Osteoblast (primary cell): ENCODE measurements at places on chromosomes 3 and 15. TPM values are rescaled to one million over a fixed set of nuclear protein-coding genes. Genes with fewer than 3 reads are reported as not detected.

GRCh38 chr3:153289334-153289808 is 127.3 kb downstream of the RAP2B start:
- peak; percentile 83 for DNase-seq

- no peak for DNase-seq
Measured at GRCh38 chr3:157151151-157151550, 8.8 kb downstream of the CCNL1 start.

DNA sequence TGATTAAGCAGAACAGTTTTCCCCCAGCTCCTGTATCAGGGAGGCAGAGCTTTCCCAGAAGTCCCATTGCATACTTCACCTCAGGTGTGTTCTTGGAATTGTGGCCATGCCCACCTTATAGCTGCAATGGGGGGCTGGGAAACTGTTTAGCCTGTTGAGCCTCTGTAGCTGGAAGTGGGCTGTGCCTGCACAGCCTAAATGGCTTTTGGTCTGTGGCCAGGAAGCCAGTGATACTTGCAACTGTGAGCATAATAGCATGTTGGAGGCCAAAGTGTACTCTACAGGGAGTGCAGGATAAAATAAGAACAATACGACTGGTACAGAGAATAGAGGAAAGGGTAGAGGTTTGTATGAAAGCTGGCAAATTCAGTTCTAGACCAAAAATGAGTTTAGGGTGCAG is 248.5 kb downstream of the PTPRG start:
- no peak for DNase-seq

DNA sequence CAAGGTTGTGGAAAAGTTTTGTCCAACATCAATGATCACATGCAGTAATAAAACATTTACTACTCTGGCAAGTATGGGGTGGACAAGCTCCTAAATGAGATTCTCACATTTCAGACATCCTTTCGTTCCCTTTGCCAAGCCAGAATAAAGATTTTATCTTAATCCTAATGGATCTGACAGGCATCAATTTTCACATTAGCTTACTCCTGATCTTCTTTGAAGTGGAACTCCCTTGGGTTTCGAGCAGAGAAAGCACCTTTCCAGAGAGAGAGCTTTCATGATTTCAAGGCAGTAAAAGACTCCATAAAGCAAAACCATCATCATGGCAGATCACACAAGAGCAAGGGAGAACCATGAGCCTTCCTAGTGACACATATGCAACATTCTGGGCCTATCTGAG is 27.3 kb upstream of the EID1 start:
- no peak for DNase-seq

GRCh38 chr15:90104551-90104950 is 2.3 kb upstream of the IDH2 start:
- no peak for DNase-seq

DNA sequence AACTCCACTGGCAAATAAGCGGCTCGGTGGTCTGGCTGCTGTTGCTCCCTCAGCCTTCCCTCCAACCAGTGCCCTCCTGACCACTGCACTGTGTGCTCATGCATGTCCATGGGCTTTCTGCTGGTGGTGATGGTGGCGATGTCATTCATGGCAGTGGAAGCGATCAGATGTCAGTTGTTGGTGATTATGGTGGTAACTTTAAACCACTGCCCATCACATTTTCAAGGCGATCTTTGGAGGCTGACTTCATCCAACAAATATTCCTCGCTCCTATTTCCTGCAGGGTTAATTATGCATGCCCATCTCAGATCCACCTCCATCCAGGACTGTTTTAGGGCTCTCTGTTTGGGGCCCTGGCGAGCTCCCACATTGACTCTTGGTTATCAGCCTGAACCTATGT is 13.4 kb upstream of the HCN4 start:
- peak; percentile 44 for DNase-seq

DNA sequence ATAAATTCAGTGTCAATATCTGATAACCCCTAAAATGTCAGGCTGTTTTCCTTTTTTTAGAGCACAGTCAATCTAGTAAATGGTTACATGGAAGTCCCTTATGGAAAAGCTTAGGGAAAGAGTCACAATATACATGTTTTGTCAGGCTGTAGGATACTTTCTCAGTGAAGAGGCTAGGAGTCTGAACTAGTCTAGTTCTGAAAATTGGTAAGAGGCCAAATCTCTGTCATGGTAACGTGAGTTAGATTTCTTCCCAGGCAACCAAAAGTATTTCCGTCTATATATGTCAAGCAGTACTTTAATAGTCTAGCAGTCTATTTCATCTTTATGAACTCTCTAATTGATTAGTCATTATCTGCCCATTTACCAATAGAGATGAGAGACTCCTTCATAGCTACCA is 215.9 kb upstream of the LRRC3B start:
- no peak for DNase-seq

DNA sequence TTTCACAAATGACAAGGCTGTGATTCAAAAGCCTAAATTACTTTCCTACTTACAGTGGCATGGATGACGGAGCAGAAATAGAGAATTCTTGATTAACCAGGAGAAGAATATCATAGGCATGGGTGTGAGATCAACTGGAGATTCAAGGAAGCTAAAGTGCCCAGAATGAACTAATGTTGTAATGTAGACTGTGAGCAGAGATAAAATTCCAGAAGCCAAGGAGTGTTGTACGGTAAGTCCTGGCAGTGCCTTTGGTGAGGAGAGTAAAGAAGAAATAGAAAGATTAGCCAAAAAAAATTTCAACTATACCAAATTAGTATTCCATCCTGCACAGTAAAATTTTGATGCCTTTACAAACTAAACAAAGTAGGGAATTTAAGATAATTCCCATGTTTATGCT is 75.9 kb downstream of the ZBTB20 start:
- DNase-seq: no peak

DNA sequence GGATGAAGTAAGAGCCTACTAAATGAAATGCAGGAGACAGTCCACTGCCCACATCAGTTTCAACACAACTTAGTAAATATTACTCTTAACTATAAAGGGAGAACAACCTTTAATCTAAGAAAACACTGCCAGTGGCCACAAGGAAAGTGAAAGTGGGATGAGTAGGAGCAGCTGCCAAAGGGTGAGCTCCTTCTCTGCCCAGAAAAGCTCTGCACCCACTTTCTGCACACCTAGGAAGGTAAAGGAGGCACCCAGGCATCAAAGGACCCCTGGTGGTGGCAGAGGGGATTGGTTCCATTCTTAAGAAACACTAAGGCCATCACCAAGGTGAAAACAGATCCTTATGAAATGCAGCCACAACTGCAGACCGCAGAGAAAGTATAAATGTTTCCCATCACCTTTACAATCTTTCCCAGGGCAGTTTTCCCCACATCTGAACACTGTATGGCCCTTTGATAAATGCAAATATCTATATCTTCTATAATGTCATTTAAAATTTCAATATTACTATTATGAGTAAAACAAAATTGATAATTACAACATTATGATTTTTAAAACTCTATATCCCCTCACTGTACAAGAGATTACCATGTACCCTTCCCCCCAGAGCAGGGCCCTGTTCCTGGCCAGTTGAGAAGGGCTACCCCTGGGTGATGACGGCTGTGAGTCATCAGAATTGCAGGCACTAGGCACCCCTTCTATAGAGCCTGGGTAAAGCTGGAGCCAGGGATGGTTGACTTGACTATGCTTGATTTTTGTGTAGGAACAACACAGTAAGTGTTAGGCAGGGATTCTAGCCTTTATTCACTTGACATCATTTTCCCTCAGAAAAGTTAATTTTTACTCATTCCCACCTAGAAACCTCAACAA is 92.0 kb downstream of the SNRK start:
- DNase-seq: no peak

GRCh38 chr15:98647026-98647773 is 1.1 kb upstream of the IGF1R start:
- peak; percentile 95 for DNase-seq

DNA sequence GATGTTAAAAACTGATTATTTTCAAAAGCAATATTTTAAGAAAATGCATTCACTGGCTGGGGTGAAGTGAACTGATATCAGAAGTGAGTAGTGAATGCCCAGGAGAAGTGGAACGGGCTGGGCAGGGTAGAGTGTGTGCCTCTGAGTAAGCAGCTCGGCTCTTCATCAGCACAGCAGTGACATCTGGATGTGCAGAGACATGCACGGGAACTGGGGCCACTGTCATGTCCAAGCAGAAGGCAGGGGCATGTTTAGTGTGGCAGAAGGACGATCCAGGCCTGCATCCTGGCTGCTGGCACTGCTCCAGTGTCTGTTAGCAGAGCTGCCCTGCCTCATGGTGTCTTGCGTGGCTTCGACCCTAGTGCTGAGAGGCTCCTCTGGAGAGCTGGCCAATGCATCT is 305.6 kb upstream of the LRRFIP2 start:
- DNase-seq: no peak

DNA sequence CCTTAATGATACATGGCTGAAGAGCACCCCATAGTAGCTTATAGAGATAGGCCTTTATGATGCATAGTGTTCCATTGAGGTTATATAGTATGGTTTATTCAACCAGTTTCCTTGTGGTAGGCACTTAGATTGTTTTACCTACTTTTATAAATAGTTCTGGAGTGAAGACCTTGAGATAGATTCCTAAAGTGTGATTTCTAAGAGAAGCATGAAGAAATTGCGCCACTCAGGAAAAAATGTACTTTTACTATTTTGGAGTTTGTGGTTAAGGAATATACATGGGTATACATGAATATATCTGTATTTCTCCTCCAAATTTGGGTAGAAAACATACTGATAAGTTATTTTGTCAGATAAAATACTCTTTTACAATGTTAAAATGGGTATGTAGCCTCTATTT is 70.5 kb downstream of the CHD2 start:
- no peak for DNase-seq

DNA sequence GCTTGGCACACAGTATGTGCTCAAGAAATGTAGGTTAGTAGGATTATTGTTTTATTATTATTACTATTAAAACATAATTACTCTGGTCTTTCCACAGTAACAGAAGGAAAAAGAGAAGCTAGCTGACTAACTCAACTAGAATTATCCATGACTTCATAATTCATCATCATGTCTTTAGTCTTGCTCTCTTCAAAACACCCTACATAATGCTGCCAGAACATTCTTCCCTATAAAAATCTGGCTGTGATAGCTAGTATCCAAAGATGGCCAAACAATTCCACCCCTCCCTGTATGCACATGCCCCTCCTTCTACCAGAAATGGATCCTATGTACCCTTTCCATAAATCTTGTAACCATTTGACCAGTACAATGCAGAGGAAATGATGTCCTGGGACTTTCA is 48.8 kb upstream of the SRGAP3 start:
- peak; percentile 48 for DNase-seq

- no peak for DNase-seq
Measured at GRCh38 chr3:154718053-154718452, 288.1 kb upstream of the GPR149 start.

DNA sequence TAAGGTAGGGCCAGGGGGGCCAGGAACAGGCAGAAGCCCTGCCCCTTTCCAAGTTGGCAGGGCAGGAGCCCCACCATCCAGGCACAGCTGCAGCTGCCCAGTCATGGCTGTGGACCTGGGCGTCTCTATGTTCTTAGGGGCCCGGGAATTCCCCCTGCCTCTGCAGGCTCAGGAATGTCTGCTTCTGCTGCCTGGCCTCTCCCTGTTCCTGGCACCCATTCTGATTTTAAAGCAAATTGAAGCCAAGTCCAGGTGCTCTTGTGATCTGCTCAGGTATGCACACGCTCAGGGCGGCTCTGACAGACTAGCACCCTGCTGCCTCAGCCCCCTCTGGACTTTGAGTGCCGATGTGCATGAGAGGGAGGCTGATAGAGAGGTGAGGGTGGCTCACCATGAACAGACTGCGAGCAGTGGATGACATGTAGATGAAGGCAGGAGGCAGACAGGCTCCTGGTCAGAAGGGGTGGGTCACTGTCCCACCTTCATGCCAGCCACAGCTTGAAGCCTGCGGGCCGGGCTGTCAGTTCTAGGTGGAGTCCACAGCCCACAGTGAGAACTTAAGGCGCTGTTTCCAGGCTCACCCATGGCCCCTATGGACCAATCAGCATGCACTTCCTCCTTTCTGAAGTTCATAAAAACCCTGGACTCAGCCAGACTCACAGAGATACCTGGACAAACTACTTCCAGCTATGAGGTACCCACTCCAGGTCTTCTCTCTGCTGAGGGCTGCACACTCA is 747.8 kb upstream of the GBE1 start:
- no peak for DNase-seq

DNA sequence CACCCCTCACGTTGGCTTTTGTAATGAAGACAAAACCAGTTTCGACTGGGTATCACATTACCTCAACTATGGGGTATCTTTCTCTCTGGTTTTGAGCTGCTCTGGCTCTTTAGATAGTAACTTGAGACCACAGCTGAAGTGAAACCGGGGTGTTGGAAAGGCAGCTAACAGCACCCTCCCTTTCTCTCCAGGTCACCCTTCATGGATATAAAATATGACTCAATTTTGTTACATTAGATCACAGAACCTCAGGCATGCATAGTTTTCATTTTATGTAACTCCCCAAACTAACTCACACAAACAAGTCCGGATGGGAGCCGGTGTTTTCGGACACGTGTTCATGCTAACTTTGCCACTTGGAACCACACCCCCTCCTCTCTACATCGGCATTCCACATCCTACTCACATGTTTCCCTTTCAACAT is 90.7 kb downstream of the NR2F2 start:
- DNase-seq: no peak

DNA sequence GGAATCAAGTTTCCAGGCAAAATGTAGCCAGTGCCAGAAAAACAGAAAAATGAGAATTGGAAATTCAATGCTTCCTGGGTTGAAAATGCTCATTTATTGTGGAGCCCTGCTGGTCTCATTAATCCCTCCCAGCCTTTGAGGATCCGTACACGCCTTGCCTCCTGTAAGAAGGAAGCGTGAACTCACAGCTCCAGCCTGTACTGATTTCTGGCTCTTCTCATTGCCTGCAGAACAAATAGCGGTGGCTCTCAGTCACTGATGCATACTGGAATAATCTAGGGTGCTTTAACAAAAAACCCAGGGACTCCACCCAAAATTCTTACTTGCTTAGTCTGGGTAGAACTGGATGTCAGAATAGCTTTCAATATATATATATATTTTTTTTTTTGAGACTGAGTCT is 29.3 kb upstream of the SLC24A5 start:
- no peak for DNase-seq

Gene SAMMSON
- total RNA-seq: not detected in 2 replicates

Gene SPESP1
- total RNA-seq: 2.9 TPM in 2 replicates

Gene GOLGA6L7
- not detected in 2 replicates for total RNA-seq

Gene HTR3E
- total RNA-seq: not detected in 2 replicates

Gene SLC12A1
- total RNA-seq: not detected in 2 replicates

Gene ABCC5
- 18.0 and 19.2 TPM in 2 replicates for total RNA-seq

Gene FGD5
- under 0.01 TPM in 2 replicates for total RNA-seq

Gene C15orf61
- total RNA-seq: 10.1 and 12.1 TPM in 2 replicates

Gene ADAMTS17
- under 0.01 and 0.29 TPM in 2 replicates for total RNA-seq

Gene CYFIP1
- total RNA-seq: 104 and 107 TPM in 2 replicates
